ENCODE measurements at places on chromosomes 6 and 20.

DNA sequence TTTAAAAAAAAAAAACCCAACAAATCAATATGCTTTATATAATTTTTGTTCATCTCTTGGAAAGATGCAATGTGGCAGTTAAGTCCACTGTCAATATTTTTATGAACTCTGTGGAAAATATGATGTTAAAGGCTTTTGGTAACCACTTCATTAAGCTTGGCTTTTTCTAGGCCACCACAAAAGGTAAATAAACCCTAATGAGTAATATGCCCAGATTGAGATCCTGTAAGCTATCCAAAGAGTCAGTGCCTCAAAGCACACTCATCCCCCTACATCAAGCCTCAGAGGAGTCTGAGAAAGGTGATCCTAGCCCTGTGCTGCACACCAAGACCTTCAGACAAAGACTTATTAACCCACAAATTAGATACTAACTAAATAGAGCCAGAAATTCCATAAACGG, 121.1 kb downstream of the CDC5L start:
- DNase-seq: no peak

DNA sequence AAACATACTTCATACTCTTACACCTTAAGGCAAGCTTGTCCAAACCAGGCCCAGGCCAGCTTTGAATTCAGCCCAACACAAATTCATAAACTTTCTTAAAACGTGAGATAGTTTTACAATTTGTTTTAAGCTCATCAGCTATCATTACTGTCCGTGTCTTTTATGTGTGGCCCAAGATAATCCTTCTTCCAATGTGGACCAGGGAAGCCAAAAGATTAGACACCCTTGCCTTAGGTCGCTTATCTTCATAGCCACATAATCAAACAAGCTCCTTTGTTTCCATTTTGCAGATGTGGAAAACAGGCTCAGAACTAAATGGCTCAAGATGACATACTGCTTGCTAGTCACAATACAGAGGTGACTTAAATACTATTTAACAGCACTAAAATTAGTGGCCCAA, 6.0 kb downstream of the SALL4 start:
- DNase-seq: no peak

DNA sequence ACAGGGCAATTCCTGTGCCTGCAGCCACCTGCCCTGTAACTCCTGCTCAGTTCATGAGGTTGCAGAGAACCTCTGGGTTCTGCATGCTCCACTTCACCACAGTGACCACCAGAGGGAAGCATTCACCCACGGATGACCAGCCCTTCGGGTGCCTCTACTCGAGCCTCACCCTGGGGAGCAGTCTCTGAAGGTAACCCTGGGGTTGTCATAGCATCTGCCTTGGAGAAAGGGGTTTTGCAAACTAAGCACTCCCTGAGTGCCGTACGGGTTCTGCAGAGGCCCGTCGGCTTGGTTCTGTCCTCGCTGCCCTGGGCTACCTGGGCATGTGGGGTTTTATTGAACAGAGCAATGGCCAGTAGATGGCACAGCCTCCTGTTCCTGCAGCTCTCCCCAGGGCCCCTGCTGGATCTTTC, 10.2 kb upstream of the CST5 start:
- DNase-seq: peak; percentile 76

GRCh38 chr6:144063246-144063743, 32.1 kb downstream of the SF3B5 start:
- no peak for DNase-seq
